ENCODE measurements at places on chromosomes 16 and 17.

DNA sequence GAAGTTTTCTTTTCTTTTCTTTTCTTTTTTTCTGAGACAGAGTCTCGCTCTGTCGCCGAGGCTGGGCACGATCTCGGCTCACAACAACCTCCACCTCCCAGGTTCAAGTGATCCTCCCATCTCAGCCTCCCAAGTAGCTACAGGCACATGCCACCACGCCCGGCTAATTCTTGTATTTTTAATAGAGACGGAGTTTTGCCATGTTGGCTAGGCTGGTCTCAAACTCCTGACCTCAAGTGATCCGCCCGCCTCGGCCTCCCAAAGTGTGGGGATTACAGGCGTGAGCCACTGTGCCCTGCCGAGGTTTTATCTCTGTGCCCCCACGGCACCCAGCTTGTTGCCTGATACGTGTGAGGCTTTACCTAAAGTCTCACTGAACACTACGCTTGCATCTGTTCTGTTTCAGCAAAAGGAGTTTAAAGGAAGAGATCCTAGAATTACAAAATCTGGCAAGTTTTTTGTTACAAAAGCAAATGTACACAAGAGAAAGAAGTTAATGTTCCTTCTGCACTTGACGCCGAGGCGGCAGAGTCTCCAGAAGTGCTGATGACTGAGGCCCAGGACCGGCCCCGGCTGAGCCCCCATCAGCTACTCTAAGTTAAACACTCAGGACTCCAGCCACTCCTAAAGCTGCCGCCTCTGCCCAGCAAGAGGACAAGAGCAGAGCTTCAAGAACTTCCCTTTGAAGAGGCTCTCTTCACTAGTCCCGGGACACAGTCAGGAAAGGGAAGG lies 9.2 kb downstream of the ABCA3 start:
- DNase-seq, result no peak

DNA sequence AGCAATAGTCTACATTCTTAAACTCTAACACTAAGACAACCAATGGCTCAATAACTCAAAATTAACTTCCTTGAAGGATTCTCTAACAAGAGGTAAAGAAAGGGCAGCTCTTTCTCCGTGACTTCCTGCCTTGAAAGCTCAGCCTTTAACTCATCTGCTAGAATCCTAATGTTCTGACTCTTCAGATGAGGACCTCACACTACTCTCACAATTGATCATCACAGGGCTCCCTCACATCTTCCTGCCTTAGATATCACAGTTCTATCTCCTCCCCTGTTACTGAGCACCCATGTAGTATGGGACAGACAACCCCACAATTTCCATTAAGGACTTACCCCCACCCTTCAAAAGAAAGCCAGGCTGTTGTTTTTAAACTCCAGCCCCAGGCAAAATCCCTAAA lies 33.5 kb downstream of the SMURF2 start:
- DNase-seq, result no peak

- DNase-seq, result no peak
Measured at GRCh38 chr16:82402665-82403218, 224.0 kb upstream of the CDH13 start.

DNA sequence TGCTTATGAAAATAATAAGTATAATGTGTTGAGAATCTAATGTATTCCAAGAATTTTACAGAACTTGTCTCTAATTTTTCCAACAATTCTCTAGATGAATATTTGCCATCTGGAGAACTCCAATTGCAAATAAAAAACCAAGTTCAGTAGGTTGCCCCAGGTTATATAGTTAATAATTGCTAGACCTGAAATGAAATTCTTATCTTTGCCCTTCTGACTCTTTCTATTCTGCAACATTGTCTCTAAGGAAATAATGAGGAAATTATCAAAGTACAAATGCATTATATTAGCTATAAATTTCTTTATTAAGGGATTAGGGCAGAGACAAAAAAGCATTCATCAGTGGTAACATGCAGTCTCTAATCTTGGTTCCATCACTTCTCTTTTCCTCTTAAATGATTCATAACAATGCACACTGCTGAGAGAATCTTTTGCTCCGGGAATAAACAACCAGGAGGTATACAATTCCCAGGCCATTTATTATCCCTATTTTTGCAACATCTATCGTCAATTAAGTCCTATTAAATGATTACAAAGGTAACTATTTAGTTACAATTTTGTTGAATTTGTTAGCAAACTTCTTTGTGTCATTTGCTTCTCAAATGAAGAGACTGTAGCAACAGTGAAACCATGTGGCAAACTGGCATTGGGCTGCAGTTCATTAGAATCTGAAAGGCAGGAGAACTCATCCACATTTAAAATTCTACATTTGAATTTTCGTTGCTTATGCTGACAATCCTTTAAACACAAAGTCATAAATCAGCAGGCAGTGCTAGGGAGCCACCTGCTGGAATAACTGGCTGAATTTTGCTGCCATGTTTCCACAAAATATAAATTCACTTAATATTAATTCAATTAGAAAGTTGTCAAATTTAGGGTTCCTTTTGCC lies 349.6 kb downstream of the KIF2B start:
- no peak for DNase-seq

DNA sequence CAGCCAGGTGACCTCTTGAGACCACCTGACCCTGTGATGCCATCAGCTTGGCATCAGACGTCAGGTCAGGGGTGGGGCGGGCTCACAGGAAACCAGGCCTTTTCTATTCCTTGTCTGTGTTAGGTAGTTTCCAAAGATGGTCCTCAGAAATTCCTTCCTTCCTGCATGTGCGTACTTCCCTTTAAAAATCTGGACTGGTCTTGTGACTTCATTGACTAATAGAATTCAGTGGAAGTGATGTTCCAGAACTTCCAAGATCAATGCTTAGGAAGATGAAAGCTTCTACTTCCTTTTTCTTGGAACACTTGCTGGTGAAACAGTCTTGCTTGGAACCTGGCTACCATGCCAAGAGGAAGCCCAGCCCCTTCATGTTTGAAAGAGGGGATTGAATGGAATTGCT lies 10.0 kb upstream of the N4BP1 start:
- DNase-seq, result no peak

GRCh38 chr17:10061111-10061845 lies 137.1 kb downstream of the GAS7 start:
- no peak for DNase-seq

DNA sequence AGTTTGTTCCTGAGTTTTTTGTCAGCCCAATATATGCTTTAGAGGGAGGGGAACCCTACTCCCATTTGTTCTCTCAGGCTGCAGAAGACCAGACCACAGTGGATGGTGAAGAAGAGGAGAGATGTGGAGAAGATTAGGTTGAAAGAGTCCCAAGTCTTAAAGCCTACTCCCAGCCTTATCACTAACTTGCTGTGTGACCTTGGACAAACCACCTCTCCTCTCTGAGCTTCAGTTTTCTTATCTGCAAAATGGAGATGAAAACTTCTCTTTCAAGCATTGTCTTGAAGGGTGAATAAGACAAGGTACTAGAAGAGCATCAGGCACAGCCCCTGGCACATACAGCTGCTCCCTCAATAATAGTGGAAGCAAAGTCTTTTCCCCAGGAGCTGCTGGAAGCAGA lies 15.1 kb upstream of the LHX1 start:
- DNase-seq, result no peak

DNA sequence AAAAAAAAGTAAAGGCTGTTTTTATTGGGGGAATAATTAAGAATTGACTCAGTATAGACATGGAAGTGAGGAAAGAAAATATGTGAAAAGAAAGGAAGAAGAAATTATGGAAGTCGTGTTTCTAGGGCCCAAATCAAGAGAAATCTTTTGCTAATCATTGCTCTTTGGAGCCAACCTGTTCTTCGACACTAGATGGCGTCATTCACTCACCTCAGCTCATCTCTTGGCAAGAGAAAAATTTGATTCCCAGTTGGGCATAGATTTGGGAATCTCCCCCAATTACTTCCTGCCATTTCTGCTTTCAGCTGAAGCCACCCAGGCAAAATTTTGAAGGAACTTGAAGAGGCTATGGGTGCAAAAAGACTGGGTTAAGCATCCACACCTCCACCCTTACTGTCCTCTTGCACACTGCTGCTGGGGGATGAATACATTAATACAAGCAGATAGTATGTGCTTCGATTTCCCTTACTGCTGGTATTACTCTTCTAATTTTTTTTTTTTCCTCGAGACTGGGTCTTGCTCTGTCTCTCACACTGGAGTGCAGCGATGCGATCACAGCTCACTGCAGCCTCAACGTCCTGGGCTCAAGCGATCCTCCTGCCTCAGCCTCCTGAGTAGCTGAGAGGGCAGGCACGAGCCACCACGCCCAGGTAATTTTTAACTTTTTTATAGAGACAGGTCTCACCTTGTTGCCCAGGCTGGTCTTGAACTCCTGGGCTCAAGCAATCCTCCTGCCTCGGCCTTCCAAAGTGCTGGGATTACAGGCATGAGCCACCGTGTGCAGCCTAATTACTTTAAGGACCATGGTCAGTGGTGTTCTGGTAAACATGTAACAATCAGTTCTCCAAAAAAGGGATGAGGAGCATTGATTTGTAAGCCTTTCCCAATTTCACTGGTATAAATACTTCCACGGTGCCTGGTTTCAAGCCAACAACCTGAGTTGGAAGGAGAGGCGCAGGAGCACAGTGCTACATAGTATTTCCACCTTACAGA lies 13.5 kb downstream of the PSMD7 start:
- no peak for DNase-seq

DNA sequence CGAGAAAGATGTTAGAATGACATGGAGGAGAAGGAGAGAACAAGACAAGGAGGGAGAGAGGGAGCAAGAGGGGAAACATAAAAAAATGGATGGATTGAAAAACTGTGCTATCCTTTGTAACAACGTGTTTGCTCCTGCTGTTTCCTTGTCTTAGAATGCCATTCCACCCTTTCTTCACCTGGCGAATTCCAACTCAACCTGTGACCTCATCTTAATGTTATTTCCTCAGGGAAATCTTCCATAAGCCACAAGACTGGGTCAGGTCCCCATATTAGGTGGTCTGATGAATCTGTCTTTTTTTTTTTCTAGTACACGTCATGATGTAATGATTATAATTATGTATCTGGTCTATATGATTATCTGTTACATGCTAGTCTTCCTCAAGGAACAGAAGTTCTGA lies 195.0 kb upstream of the MAF start:
- no peak for DNase-seq

DNA sequence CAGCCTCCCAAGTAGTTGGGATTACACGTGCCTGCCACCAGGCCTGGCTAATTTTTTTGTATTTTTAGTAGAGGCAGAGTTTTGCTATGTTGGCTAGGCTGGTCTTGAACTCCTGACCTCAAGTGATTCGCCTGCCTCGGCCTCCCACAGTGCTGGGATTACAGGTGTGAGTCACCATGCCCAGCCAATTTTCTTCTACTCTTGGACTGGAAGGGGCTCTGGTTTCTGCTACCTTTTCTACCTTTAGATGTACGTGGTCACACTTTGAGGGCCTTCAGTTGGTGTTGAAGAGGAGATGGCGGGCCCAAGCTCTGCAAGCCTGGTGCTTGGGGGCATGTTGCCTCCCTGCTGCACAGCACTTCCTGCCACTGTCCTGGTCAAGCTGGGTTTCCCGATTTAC lies 173.6 kb downstream of the PRKCA start:
- DNase-seq, result no peak

GRCh38 chr17:74734256-74734655 lies 2.8 kb upstream of the RAB37 start:
- DNase-seq, result no peak

DNA sequence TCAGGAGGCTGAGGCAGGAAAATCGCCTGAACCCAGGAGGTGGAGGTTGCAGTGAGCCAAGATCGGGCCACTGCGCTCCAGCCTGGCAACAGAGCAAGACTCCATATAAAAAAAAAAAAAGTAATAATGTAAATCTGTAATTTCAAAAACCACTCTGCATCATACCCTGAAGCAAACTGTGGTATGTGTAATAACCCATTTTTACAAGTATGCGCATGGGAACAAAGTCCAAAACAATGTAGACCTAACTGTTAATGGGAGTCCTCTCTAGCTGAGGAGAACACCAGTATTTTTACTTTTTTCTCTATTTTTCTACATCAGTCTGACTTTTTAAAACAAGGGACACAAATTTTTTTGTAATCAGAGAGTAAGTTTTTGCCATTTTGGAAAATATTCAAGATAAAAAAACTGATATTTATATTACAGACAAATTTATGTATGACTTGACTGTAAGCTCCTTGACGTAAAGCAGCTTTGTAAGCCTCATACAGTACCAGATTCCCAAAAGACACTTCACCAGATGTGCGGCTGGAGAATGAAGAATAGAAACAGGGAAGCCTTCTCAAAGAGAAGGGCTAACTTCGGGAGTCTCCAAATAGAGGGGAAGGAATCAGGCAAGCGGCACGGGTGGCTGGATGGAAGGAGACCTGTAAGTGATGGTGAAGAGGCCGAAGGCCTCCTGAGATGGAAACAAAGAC lies 25.7 kb downstream of the CMTM4 start:
- no peak for DNase-seq

DNA sequence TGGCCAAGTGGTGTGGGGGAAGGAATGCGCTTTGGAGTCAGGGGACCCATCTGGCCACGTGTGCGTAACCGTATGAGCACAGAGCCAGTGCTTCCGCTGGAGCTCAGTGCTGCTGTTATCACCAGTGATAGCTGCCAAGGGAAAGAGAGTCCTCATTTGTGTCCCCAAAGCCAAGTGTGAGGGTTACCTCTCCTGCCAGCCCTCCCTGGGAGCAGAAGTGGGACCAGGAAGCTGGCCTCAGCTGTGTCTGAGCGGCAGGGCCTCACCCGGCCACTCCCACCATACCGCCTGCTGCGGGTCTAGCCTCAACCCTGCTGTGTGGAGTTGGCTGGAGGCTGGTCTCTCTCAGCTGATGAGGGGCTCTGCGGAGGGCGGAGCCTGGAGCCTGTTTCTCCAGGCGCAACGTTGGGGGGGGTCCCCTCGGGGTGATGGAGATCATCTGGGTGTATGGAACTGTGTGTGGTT lies 44.5 kb downstream of the MEAK7 start:
- DNase-seq, result no peak

GRCh38 chr16:3909791-3910583 lies 29.5 kb upstream of the CREBBP start:
- no peak for DNase-seq

DNA sequence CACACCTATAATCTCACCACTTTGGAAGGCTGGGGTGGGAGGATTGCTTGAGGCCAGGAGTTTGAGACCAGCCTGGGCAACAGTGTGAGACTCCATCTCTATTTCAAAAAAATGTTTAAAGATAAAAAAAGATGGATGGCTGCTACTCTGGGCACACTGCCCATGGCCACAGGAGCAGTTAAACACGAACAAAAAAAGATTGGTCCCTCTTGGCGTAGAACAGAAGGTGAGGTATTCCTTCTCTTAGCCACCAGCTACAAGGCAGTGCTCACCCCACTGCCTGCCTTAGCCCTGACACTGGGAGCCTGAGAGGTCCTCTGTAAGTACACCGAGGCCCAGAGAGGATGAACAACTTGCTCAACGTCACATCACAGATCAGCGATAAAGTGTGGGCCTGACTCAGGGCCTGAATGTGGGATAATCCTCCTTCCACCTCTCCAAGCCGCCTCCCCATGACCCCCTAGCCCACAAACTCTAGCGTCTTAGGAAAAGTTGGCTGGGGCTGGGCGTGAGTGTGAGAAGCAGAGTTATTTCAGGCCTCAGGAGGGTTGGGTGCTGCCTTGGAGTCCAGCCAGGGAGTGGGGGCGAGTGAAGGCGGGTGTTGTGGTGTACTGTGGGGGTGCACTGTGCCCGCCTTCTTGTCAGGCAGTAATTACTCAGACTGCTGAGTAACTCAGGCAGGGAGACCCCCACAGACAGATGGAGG lies 2.3 kb upstream of the DPH1 start:
- no peak for DNase-seq
